B cell (primary cell): ENCODE measurements at places on chromosomes 7 and 10. TPM values are rescaled to one million over a fixed set of nuclear protein-coding genes. Genes with fewer than 3 reads are reported as not detected.

Gene ANKRD30A
- total RNA-seq = not detected in 2 replicates

Gene SAP25
- 46.3 and 51.7 TPM in 2 replicates for total RNA-seq

Gene TAS2R5
- 3.6 and 6.5 TPM in 2 replicates for total RNA-seq

Gene ELMO1
- 166 and 177 TPM in 2 replicates for total RNA-seq

Gene ITGA8
- total RNA-seq = not detected in 2 replicates

Gene RELN
- not detected in 2 replicates for total RNA-seq

Gene ABCB1
- 21.7 and 27.7 TPM in 2 replicates for total RNA-seq

Gene SFXN3
- total RNA-seq = 38.0 and 44.2 TPM in 2 replicates

Gene STK17A
- total RNA-seq = 111 and 115 TPM in 2 replicates

Gene TSC22D4
- 92.8 and 95.0 TPM in 2 replicates for total RNA-seq

Gene SMIM30
- 21.0 and 24.4 TPM in 2 replicates for total RNA-seq

Gene ZNF398
- 21.7 and 22.5 TPM in 2 replicates for total RNA-seq

Gene COL26A1
- not detected in 2 replicates for total RNA-seq

Gene CABCOCO1
- total RNA-seq = not detected in 2 replicates

Gene RBP3
- total RNA-seq = not detected in 2 replicates

Gene SPDYE16
- total RNA-seq = 0.53 and 0.69 TPM in 2 replicates

Gene CRPPA
- total RNA-seq = 0.87 and 1.2 TPM in 2 replicates

Gene LLCFC1
- not detected in 2 replicates for total RNA-seq

Gene TMEM196
- total RNA-seq = not detected in 2 replicates

Gene RHOBTB1
- total RNA-seq = 0.07 and 1.1 TPM in 2 replicates

Gene RAPGEF5
- 36.7 and 37.6 TPM in 2 replicates for total RNA-seq

Gene GJD4
- total RNA-seq = not detected in 2 replicates

Gene SPDYE2
- total RNA-seq = 0.47 and 0.58 TPM in 2 replicates

Gene TBC1D12
- total RNA-seq = 9.3 and 9.6 TPM in 2 replicates

Gene CLCN1
- not detected in 2 replicates for total RNA-seq

Gene KLF14
- total RNA-seq = 0.19 and 0.27 TPM in 2 replicates

Gene LIPJ
- 0.20 and 0.39 TPM in 2 replicates for total RNA-seq

Gene NOBOX
- not detected in 2 replicates for total RNA-seq

Gene FAM241B
- 0.54 and 1.1 TPM in 2 replicates for total RNA-seq

Gene TCERG1L
- 0.10 TPM in 1 of 2 replicates, not detected in the other for total RNA-seq

Gene HGF
- not detected in 2 replicates for total RNA-seq

Gene ANKRD2
- total RNA-seq = not detected in 2 replicates

Gene KCNIP2
- 3.5 and 7.2 TPM in 2 replicates for total RNA-seq

Gene KRIT1
- total RNA-seq = 78.1 and 85.1 TPM in 2 replicates

Gene ZCWPW1
- total RNA-seq = 22.7 and 28.0 TPM in 2 replicates

Gene CDCA7L
- total RNA-seq = 126 and 129 TPM in 2 replicates

Gene PCLO
- total RNA-seq = 0.05 and 0.32 TPM in 2 replicates

Gene PRKCQ
- 0.15 and 0.27 TPM in 2 replicates for total RNA-seq

Gene PON1
- total RNA-seq = not detected in 2 replicates

Gene HNRNPF
- total RNA-seq = 161 and 166 TPM in 2 replicates

Gene TFEC
- 33.1 and 36.3 TPM in 2 replicates for total RNA-seq

Gene PPP2R2D
- total RNA-seq = 40.4 and 45.6 TPM in 2 replicates
